ENCODE measurements at places on chromosomes 3 and 15.

DNA sequence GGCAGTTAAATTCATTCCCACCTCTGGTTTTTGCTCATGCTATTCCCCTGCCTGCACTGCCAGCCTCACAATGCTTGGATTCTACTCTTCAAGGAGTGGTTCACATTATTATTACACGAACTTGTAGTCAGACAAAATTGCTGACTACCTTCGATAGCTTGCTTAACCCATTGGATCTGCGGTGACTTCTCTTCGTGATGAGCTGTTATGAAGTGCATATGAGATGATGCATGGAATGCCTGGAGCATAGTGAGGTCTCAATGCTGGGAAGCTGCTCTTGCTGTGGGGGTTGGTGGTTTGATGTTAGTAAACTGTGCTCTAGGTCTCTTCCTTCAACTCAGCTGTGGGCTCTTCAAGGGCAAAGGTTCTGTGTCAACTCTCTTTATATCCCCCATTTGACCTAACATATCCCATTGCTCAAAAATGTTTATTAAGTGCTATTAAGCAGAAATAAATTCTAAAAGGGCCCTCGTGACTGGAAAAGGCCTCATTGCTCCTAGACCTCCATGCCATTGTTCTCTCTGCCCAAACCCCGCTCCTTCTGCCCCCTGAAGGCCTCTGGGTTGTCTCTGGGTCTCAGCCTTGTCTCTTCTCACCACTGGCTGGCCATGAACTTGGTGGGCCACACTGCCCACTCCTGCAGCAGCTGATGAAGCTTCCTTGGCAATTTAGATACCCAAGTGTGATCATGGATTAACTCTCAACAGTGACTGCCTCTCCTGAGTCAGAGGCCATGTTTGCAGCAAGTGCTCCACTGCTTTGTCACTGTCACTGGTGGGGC, 4.5 kb upstream of the SLCO2A1 start:
- DNase-seq, result no peak

DNA sequence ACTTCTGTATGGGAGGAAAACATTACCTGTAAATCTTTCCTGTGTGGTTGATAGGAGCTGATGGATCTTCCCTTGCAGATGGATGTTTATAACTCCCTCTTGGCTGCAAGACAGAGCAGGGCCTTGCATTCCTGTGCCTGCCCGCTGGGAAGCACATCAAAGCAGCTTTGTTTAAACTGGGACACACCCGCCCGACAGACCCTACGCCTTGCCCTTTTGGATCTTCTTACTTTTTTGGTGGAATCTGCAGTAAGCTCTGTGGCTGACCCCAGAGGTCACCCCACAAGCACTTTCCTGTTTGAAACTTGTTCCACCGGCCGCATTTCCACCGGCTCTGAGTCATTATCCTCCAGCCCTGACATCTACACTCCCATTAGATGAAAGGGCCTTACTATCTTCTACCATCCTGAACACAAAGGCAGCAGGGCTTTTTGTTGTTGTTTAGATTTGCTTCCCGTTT, 244.1 kb upstream of the STT3B start:
- DNase-seq, result peak; percentile 41

DNA sequence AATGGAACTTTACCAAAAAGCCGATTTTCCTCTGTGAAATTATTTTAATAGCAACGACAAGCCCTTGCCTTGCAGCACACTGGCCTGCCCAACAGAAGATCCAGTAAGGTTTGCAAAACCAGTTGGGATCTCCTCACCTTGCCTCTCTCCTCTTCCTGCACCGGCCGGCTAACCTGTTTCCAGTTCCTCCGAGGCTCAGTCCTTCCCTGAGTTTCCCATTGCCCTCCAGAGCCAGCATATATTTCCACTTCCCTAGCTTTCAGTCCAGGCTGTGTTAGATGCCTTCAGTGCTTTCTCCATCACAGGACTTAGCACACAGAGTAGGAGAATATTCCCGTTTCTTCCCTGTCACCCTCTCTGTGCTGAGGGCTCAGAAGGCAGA, 60.3 kb downstream of the NOX5 start:
- DNase-seq, result no peak

GRCh38 chr3:100703865-100704264, 5.4 kb upstream of the TFG start:
- DNase-seq, result no peak

GRCh38 chr3:192875971-192876565, 41.6 kb downstream of the MB21D2 start:
- DNase-seq, result no peak

- no peak for DNase-seq
These were observed 42.0 kb downstream of the ATP2C1 start for GRCh38 chr3:130935761-130936492.

GRCh38 chr15:58399739-58400138, 32.1 kb upstream of the LIPC start:
- no peak for DNase-seq

DNA sequence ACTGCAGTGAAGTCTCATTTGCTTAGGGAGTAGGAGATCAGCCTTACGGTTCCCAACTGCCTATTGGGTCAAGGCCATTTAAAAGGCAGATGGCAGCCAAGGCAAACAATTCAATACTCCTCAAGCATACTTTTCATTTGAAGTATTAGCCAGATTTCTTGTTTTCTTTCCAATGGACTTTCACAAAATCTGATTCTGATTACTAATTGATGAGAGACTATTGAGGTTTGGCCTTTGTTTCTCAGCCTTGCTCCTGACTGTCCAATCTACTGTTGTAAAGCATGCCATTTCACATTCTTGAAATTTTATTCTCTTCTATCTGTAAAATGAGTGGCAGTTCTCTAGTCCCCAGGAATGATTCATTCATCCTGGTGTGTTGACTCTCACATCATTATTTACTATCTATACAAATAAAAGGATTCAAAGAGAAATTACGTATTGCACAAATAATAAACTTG, 166.2 kb upstream of the TGFBR2 start:
- no peak for DNase-seq

- no peak for DNase-seq
These were observed 104.7 kb upstream of the VEPH1 start for GRCh38 chr3:157607826-157608405.

DNA sequence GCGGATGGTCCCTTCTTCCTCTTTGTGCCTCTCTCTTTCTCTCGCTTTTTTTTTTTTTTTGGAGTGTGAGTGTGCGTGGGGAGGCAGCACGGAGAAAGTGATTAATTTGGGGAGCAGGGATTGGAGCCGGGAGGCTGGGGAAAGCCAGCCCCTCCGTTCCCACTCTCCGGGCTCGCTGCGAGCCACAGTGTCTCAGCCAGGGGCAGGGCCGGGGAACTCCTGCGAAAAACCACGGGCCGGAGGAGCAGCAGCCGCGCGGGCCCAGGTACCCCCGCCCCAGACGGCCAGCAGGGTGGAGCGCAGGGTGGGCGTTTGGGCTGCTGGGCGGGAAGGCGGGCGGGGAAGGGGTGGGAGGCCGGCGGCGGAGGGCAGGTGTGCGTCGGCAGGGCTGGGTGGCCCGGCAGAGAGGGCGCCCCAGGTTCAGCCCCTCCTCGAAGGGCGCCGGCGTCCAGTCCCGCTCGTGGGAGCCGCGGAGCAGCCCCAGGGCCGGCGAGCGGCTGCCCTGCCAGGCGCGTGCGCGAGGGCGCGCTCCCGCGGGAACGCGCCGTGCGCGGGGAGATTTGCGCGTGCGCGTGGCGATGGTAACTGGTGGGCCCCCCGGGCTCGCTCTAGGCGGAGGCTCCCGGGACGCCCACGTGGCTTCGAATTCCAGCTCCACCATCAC, 1.4 kb downstream of the CHL1 start:
- DNase-seq, result no peak

DNA sequence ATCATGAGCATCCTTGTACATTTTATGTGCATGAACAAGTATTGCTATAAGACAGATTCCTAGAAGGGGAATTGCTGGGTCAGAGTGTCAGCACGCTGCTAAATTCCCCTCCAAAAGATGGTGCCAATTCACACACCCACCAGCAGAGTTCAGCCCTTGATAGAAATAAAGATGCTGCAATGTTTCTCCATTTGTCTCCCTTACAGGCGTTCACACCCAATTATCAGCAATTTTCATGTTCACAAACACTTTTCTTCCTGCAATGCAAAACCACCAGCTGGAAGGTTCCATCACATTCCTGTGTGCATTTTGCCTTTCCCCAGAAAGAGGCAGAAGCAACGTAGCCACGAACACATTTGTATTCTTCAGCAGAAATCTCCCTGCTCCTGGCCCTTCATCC, 3.3 kb upstream of the TAMM41 start:
- no peak for DNase-seq

DNA sequence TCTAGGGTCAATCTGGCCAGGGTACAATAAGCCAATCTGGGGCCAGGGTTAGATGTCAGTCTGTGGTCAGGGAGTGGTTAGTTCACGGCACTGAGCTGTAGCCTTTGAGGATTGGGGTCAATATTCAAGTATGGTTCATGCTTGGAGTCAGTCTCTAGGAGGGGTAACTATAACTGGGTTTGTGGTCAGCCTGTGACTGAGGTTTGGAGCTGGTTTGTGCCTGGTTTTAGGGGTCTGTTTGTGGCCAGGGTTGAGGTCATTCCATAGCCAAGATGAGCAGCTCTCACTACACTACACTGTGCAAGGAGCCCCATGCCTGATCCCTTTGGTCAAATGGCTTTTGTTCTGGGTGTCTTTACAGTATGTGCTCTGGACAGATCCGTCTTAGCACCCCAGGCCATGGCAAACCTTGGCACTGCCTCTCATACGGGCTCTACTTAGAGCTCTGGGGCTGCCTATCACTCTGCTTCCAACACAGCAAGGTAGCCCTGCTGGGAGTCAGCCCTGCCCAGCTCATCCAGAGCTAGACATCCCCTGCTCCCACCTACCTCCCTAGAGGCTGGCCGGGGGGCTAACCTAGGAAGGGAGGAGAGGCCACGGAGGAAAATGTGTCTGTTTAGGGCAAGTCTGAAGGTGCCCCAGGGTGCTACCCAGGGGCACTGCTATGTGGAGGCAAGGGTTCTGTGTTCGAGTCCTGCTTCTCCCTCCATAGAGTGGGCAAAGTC, 63.3 kb upstream of the CORO2B start:
- no peak for DNase-seq

DNA sequence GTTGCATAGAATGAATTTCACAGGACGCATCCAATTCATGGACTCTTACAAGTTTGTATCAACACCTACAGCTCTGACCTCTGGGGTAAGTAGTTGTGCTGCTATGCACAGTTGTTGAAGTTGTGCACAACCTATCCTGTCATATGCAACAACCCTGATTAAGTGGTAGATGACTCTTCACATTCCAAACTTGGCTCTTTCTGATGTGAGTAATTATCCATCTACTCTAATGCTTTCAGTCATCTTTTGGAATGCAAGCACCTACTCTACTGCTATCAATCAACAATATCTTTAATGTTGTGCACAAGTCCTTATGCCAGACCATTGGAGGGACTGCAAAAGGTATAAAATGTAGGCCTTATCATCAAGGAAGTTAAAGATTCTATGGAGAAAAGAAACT, 921.4 kb downstream of the MCTP2 start:
- no peak for DNase-seq

- no peak for DNase-seq
These were observed 66.9 kb downstream of the PRICKLE2 start for GRCh38 chr3:64158334-64158733.

DNA sequence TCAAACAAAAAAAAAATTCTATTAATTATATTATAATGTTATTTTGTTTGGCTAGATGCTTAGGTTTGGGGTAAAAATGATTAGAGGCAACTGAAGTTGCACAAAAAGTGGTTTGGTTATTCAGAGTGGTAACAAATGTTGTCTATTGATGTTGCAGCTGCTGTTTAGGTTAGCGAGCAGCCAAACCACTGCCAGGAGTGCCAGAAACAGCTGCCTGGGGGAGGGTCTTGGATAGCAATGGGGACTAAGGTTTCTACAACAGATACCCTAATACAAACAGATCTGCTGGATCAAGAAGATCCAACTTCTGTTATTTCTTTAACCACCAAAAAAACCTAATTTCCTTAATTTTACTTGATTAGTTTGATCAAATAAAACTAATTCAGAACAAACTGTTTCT, 26.6 kb downstream of the BTLA start:
- no peak for DNase-seq

DNA sequence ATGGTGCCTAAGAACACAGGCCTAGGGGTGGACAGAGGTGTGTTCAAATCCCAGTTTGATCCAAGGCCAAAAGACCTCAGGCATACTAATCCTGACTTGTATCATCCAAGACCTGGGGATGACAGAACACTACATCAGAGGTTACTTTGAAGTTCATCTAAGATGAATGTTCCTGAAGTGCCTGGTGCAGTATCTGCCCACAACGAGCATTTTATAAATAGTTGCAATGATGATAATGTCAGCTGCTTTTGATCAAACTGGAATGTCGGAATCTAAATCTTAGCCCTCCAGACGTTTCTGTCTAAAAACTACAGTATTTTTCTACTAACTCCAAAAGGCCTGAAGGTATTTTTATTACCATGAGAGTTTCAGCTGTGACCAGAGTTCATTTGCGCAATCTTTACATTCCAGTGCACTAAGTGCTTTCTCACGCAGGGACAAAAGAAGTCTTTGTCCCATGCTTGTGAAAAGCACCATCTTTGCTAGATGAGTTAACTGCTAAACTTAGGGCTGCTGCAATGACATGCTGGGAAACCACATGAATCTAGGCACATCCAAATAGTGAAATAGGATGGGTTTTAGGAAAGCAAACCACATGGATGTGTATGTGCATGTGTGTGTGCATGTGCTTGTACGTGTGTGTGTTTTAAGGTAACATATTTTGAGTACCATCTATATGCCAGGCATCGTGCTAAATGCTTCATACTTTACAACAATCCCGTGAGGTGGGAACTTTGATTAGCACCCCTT, 18.1 kb downstream of the ANXA2 start:
- no peak for DNase-seq

GRCh38 chr3:171718493-171719185, 91.6 kb downstream of the PLD1 start:
- no peak for DNase-seq

DNA sequence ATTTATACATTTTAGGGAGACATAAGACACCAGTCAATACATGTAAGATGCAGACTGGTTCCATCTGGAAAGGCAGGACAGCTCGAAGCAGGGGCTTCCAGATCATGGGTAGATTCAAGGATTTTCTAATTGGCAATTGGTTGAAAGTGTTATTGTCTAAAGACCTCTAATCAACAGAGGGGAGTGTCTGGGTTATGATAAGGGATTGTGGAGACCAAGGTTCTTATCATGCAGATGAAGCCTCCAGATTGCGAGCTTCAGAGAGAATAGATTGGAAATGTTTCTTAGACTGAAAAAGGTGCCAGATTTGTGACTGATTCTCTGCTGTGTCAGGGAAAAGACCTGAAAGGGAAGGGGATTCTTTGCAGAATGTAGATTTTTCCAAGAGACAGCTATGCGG, 15.1 kb downstream of the TM2D3 start:
- no peak for DNase-seq
